ENCODE measurements at places on chromosomes 1 and 21. TPM values are rescaled to one million over a fixed set of nuclear protein-coding genes. Genes with fewer than 3 reads are reported as not detected.

- no peak for DNase-seq
Observed at GRCh38 chr1:222772996-222773379, 36.0 kb downstream of the FAM177B start.

Gene SUSD4
- total RNA-seq: 0.07 TPM

DNA sequence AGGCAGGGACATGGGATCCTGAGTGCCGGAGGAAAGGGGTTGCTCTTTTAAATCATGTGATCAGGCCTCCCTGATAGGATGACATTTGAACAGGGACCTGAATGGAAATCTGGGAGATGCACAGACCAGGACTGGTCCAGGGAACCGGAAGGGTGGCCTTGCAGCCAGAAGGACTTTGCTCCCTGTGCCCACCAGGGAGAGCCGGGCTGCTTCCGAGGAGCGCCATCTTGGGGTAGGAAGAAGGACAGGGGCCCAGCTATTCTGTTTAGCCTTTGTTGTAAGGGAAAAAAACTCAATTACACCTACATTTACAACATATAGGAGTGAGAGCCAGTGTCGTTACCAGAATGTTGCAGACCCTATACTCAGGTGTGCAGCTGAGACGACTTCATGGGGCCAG, 5.5 kb downstream of the KLHDC7A start:
- no peak for DNase-seq

Gene SLC6A9
- total RNA-seq: 4.1 TPM

- DNase-seq: no peak
Observed at GRCh38 chr1:198968866-198969265, 330.0 kb downstream of the PTPRC start.

Gene SPRR2E
- total RNA-seq: not detected

- no peak for DNase-seq
Observed at GRCh38 chr1:174000371-174000770, 21.8 kb downstream of the RC3H1 start.

Gene PCSK9
- total RNA-seq: 1.1 TPM

- no peak for DNase-seq
Observed at GRCh38 chr1:171265686-171266085, 17.4 kb downstream of the FMO1 start.

DNA sequence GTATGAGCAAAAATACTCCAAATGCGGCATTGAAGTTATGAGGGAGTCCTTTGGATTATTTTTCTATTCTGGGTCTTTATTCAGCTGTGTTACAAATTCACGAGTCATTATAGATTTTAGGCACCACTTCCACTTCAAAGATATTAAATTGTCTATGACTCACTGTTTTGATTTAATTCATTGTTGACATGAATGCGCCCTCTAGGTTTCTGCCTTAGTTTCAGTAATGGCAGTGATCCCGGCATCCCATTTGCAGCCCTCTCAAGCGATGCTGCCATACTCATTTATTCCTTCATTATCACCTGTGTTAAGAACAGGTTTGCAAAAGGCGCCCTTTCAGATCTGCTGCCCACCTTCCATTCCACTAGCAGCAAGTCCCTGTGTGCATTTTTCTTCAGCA, 14.0 kb downstream of the RSPO1 start:
- DNase-seq: no peak

GRCh38 chr1:153322568-153322967, 9.8 kb upstream of the PGLYRP3 start:
- DNase-seq: no peak

DNA sequence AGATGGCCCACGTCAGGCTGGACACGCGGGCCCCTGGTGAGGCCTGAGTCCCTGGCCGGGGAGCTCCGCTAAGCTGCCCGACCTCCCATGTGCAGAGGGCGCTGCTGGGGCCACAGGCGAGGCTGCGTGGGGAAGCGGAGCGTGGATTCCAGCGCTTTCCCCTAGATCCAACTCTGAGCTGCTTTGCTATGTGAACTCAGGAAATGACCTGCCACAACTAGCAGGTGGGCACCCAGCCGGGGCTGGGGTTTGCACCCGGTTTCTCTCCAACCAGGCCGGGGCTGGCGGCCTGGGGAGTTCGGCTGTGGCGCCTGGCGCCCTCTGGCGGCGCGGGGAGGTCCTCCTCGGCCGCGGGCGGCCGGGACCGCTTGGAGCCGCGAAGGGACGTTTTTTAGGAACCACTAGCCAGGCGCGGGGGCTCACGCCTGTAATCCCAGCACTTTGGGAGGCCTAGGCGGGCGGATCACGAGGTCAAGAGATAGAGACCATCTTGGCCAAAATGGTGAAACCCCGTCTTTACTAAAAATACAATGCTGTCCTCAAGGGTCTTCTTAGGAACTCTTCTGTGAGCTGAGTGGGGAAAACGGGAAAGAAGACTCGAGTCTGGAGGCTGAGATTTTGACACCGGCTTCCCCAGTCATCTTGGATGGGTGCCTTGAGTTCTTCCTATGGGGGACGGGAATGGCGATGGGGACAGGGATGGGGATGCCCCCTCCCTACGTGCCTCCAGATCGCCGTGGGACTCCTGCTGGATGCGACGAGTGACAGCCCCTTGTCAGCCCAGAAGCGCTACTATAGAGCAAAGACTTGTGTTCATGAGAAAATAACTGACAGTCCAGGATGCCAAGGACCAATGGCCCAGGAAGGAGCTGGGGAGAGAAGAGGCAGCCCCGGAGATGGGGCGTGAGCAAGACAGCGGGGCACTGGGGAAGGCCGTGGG, 12.6 kb downstream of the PYCR2 start:
- no peak for DNase-seq

DNA sequence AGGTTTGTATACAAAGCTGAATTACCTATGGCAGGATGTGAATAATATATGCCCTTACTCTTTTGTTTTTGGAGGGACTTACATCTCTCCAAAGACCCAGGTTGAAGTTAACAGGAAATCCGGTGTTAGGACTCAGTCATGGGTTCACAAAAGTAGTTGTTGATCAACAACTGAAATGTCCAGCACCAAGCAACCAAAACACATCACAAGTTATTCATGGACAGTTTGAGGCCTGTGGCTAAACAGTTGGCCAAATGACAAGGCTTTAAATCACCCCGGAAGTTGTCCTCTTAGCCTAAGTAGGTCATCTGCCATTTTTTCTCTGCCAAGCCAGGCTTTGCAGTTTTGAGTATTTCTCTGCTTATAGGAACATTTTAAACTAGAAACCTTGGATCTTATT, 89.9 kb downstream of the CD247 start:
- peak; percentile 27 for DNase-seq

Gene LIPI
- total RNA-seq: not detected

DNA sequence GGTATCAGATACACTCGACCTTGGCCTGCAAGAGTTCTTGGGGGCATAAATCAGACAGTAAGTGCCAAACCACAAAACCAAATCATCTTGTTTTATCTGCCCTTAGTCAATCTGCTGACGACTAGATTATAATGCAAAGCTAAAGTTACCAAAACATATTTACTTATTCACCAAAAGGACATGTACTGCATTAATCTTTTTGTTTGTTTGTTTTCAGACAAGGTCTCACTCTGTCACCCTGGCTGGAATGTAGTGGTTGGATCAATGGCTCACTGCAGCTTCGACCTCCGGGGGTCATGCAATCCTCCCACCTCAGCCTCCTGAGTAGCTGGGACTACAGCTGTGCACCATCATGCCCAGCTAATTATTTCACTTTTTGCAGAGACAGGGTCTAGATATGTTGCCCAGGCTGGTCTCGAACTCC, 114.7 kb downstream of the APP start:
- DNase-seq: no peak

Gene CAMK1G
- not detected for total RNA-seq

DNA sequence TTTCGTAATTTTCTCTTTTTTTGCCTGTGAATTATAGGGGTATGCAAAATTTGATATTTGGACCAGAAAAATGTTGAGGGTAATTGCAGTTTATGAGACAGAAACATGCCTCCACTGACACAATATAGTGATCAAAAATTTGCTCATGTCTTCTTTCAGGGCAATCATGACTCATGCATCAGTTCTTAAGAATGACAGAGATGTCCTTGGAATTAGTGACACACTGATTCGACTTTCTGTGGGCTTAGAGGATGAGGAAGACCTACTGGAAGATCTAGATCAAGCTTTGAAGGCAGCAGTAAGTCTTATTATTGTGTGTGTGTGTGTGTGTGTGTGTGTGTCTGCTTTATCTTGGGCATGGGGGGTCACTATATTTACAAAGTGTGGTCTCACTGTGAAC, 27.5 kb downstream of the CTH start:
- no peak for DNase-seq

Gene ZNF692
- 35.7 TPM for total RNA-seq

Gene FCRL5
- not detected for total RNA-seq

DNA sequence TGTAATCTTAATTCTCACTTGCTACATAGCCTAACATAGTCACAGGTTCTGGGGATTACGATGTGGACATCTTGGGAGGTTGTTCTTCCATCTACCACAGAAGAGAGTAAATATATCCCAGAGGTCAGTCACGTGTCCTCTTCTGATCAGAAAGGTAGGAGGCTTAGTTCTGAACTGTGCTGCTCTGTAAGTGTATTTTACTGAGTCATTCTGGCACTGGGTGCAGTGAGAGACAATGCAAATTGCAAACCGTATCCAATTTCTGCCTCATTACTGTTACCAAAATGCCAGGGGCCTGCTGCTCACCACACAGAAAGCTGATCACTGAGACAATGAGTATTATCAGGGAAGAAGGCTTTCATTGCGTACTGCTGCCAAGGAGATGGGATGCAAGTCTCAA, 104.0 kb downstream of the GABPA start:
- no peak for DNase-seq

Gene PRKACB
- total RNA-seq: 9.5 TPM

GRCh38 chr1:8903908-8904650, 25.6 kb upstream of the ENO1 start:
- DNase-seq: peak; percentile 95

- DNase-seq: no peak
Observed at GRCh38 chr1:64846573-64847430, 101.9 kb downstream of the RAVER2 start.

DNA sequence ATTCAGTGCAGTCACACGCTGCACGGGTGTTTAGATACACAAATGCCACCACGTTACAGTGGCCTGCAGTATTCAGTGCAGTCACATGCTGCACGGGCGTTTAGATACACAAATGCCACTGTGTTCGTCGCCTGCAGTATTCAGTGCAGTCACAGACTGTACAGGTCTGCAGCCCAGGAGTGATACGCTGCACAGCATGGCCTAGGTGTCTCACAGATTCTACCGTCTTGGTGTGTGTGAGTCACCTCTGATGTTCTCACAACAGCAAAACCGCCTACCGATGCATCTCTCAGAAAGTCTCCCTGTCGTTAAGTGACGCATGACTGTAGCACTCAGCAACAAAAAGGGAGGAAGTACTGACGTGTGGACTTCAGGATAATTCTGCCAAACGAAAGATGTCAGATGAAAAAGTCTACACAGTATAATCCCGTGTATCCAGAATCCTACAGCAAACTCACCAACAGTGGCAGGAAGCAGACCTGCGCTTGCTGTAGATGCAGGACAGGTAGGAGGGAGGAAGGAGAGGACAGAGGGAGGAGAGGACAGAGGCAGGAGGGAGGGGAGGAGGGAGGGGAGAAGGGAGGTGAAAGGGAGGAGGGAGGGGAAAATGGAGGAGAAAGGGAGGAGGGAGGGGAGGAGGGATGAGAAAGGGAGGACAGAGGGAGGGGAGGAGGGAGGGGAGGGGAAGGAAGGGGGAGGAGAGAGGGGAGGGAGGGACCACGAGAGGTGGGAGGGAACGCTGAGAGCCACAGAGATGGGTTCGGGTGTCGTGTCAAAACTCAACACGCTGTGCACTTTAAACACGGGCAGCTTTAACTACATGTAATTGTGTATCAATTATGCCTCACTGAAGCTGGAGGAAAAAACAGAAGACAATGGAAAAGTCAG, 36.3 kb upstream of the PCBP3 start:
- no peak for DNase-seq
